ENCODE measurements at places on chromosomes 3 and 15. TPM values are rescaled to one million over a fixed set of nuclear protein-coding genes. Genes with fewer than 3 reads are reported as not detected.
A peak's percentile ranks its signal among the peaks of the same experiment; 100 is the strongest.

DNA sequence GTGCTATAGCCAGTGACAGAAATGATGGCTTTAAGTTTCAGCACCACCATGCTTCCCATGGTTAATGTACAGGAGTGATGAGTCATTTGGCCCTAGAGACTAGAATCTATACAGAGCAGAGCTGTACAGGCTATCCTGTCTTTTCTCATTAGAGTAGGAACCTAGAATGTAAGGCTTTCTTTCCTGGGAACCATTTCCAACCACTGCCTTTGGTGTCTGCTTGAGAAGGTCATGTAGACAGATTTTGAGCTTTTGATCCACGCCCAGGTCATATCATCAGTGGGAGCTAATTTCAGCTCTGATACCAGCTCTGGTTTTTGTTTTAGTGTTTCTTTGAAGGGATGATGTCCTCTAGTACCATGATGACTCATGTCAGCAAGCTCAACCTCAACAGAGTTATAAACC, 543.1 kb downstream of the NTRK3 start:
- no peaks in the 10 kb centered on the region for H3K36me3 ChIP-seq
- no peak for DNase-seq
- no peaks in the 10 kb centered on the region for H3K27me3 ChIP-seq
- H3K4me3 ChIP-seq = no peak overlapping the region
- no peaks in the 10 kb centered on the region for H3K4me1 ChIP-seq

The LDHAL6B gene
- total RNA-seq = not detected

- no peak overlapping the region for H3K27ac ChIP-seq
- H3K27me3 ChIP-seq = no peaks in the 10 kb centered on the region
- no peaks in the 10 kb centered on the region for H3K4me1 ChIP-seq
- H3K4me3 ChIP-seq = no peak overlapping the region
These were observed 91.9 kb downstream of the NAALADL2 start for GRCh38 chr3:174951034-174951433.

GRCh38 chr3:149340310-149340933, 7.0 kb upstream of the TM4SF18 start:
- no peak for DNase-seq
- no peaks in the 10 kb centered on the region for H3K27me3 ChIP-seq
- H3K4me3 ChIP-seq = no peak overlapping the region
- H3K27ac ChIP-seq = peak overlapping the region; percentile 65
- peaks cover 24% of the 10 kb centered on the region for H3K4me1 ChIP-seq

- no peaks in the 10 kb centered on the region for H3K27me3 ChIP-seq
- DNase-seq = no peak
- H3K4me3 ChIP-seq = no peak overlapping the region
- H3K4me1 ChIP-seq = no peaks in the 10 kb centered on the region
- H3K27ac ChIP-seq = no peak overlapping the region
These were observed 255.9 kb upstream of the CMC1 start for GRCh38 chr3:27985369-27986035.

GRCh38 chr15:100301910-100302431, 39.8 kb downstream of the ADAMTS17 start:
- H3K36me3 ChIP-seq = no peaks in the 10 kb centered on the region
- no peaks in the 10 kb centered on the region for H3K4me1 ChIP-seq
- H3K27me3 ChIP-seq = no peaks in the 10 kb centered on the region
- no peak overlapping the region for H3K27ac ChIP-seq
- H3K4me3 ChIP-seq = no peak overlapping the region
- DNase-seq = no peak

GRCh38 chr3:171654809-171655208, 155.5 kb downstream of the PLD1 start:
- no peak overlapping the region for H3K27ac ChIP-seq
- H3K27me3 ChIP-seq = no peaks in the 10 kb centered on the region
- no peak for DNase-seq
- no peak overlapping the region for H3K4me3 ChIP-seq

DNA sequence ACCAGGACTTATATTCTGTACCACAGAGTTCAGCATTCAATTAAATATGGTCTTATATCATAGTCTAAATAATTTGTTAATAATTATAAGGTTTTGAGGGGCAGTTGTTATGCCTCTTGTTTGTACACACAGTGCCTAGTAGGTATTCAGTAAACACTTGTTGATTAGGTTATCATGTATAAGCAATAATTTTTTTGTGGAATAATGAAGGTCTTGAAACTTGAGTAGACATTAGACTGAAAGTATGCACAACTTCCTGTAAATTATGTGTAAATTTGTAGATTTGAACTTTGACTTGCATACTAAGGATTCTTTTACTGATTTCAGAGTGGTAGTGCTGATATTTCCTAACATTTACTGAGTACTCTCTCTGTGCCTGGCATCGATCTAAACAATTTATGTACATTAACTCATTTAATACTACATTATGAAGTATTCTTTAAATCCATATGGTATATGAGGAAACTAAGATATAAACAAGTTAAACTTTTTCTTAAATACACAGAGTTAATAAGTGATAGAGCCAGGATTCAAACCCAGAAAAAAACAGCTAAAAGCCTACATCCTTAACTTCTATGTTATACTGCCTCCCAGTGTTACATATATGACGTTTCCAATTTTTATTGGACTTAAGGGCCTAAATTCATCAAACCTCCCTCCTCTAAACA, 65.1 kb downstream of the GLCE start:
- no peaks in the 10 kb centered on the region for H3K36me3 ChIP-seq
- H3K27ac ChIP-seq = no peak overlapping the region
- H3K4me3 ChIP-seq = no peak overlapping the region
- no peaks in the 10 kb centered on the region for H3K27me3 ChIP-seq
- no peak for DNase-seq

GRCh38 chr3:30685267-30685667, 78.9 kb downstream of the TGFBR2 start:
- H3K4me1 ChIP-seq = peaks cover 95% of the 10 kb centered on the region
- peak overlapping the region; percentile 15 for H3K27ac ChIP-seq
- peaks cover 59% of the 10 kb centered on the region for H3K36me3 ChIP-seq

- no peaks in the 10 kb centered on the region for H3K36me3 ChIP-seq
- no peaks in the 10 kb centered on the region for H3K4me1 ChIP-seq
- H3K27me3 ChIP-seq = no peaks in the 10 kb centered on the region
- H3K27ac ChIP-seq = no peak overlapping the region
These were observed 49.5 kb upstream of the SEC13 start for GRCh38 chr3:10370429-10370828.

DNA sequence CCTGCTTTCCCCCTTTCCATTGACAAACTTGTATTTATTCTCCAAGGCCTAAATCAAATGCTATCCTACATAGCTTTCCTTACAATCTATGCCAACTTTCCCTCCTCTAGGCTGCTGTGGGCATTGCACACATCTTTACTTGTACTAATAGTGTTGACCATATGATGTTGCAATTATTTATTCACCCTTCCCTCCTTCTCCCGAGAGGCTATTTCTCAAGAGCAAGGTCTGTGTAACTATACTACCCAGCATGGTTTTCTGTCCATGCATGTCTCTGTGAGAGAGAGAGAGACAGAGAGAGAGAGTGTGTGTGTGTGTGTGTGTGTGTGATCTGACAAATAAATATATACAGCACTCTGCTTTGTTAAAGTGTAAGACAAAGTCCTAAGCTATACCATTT, 63.8 kb downstream of the GTPBP8 start:
- no peaks in the 10 kb centered on the region for H3K36me3 ChIP-seq
- H3K4me1 ChIP-seq = peaks cover 42% of the 10 kb centered on the region
- no peak overlapping the region for H3K27ac ChIP-seq

DNA sequence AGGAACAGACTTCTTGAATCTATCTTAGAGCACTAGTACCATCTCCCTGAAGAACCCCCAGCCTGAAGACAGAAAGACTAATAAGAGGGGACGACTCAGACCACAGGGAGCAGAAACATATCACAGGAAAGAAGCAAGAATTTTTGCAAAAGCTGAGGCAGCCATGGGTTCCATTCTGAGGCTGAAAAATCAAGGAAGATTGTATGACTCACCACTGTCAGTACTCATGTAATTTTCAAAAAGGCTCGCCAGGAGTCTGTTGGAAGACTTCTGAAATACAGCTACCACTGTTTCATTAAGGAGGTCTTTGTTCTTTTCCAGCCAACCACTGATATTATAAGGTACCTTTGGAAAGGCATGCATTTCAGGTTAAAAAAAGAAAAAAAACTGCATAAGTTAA, 47.5 kb downstream of the MYH15 start:
- H3K27me3 ChIP-seq = no peaks in the 10 kb centered on the region
- DNase-seq = no peak
- no peaks in the 10 kb centered on the region for H3K4me1 ChIP-seq
- no peak overlapping the region for H3K27ac ChIP-seq
- H3K4me3 ChIP-seq = no peak overlapping the region

- H3K4me1 ChIP-seq = peaks cover 32% of the 10 kb centered on the region
- H3K36me3 ChIP-seq = no peaks in the 10 kb centered on the region
- no peaks in the 10 kb centered on the region for H3K27me3 ChIP-seq
- no peak overlapping the region for H3K27ac ChIP-seq
- H3K4me3 ChIP-seq = no peak overlapping the region
These were observed 193.1 kb downstream of the XXYLT1 start for GRCh38 chr3:195077611-195078540.

The XXYLT1 gene
- 8.9 TPM for total RNA-seq

DNA sequence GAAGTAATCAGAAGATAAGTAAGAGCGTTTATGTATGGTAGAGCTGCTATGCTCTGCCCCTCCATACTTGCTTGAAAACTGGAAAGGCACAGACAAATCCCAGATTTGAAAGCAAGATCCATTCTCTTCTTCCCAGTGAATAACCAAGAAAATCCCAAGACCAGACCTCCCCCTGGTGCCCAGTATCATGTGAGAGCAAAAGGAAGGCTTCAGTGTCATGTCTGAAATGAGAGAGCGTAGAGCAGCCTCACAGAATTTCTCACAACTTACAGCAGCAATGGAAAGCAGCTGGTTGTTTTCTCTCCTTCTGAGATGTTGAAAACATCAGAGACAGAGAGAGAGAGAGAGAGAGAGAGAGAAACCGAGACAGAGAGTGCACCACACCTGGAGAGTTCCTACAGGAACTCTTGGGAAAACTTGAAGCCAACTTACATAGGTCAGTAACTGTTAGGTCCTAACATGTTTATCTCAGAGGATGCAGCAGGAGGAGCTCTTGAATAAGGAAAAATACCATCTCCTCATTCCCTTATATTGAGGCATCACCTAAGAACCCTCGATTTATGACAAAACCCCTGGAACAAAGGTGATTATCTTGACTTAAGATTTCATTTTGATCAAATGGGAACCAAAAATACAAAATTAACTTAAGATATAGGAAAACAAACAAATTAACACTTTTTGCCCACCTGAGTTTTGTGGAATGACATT, 273.3 kb downstream of the NSUN3 start:
- H3K4me1 ChIP-seq = no peaks in the 10 kb centered on the region
- no peak overlapping the region for H3K27ac ChIP-seq
- no peaks in the 10 kb centered on the region for H3K27me3 ChIP-seq
- no peaks in the 10 kb centered on the region for H3K36me3 ChIP-seq
- DNase-seq = no peak

GRCh38 chr3:105965384-105965783, 96.6 kb upstream of the CBLB start:
- no peaks in the 10 kb centered on the region for H3K4me1 ChIP-seq
- H3K4me3 ChIP-seq = no peak overlapping the region
- no peak for DNase-seq
- H3K27me3 ChIP-seq = no peaks in the 10 kb centered on the region

DNA sequence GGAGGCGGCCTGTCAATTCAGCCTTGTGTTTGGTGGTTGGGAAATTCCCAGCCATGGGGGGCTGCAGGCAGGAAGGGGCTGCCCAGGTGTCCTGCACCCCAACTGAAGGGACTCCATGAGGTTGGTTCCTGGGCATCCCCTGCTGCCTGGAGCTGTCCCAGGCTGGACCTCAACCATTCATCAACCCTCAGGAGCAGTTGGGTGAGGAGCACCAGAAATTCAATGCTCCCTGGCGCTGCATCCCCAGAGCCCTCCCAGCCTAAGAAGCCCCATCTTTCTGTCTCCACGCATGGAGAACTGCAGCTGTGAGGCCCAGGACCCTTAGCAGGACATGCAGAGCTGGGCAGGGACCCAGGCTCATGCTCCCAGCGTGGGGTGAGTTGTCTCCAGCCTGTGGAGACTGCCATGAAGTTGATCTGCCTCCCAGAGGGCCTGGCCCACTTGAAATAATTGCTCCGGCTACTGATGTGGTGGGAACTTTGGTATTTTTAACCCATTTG, 8.0 kb upstream of the SEMA3B start:
- peaks cover 72% of the 10 kb centered on the region for H3K4me1 ChIP-seq
- peak overlapping the region; percentile 56 for H3K4me3 ChIP-seq
- H3K27me3 ChIP-seq = no peaks in the 10 kb centered on the region

The CHL1 gene
- total RNA-seq = 20.2 TPM

DNA sequence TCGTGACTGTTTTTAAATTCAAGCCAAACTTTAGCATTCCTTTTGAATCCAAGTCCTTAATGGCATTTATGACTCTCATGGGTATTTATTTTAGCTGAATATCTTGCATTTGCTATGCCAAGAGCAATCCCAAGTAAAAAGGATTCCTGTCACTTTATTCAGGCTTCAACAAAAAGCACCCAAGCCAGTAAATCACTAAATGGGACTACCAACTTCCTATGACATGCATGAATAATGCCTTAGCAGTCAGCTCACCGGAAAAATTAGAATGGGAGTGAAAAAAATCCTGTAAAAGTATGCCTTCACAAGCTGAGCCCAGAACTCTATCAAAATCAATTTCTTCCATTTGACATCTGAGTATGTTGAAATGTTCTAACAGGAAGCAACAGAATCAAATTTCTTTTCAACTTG, 1297.9 kb downstream of the ROBO2 start:
- H3K27me3 ChIP-seq = no peaks in the 10 kb centered on the region
- no peaks in the 10 kb centered on the region for H3K4me1 ChIP-seq

GRCh38 chr3:195838714-195839113, 27.0 kb upstream of the MUC4 start:
- no peaks in the 10 kb centered on the region for H3K4me1 ChIP-seq
- H3K27me3 ChIP-seq = no peaks in the 10 kb centered on the region
- H3K36me3 ChIP-seq = no peaks in the 10 kb centered on the region
- H3K4me3 ChIP-seq = no peak overlapping the region
- H3K27ac ChIP-seq = no peak overlapping the region
- DNase-seq = no peak

The BNC1 gene
- total RNA-seq = 0.21 TPM

Measured in lower lobe of right lung (tissue), 2 donors.